ENCODE measurements at places on chromosomes 6 and 20. TPM values are rescaled to one million over a fixed set of nuclear protein-coding genes. Genes with fewer than 3 reads are reported as not detected.

The ADGRF4 gene
- 16.8 TPM for total RNA-seq

The TNF gene
- total RNA-seq, result 0.27 TPM

The HCK gene
- total RNA-seq, result 10.1 TPM

The VSTM2L gene
- 0.38 TPM for total RNA-seq

The PMEPA1 gene
- 0.95 TPM for total RNA-seq

The HLA-G gene
- not detected for total RNA-seq

The RNF217 gene
- 18.3 TPM for total RNA-seq

The DDO gene
- not detected for total RNA-seq

The SCAND1 gene
- 98.6 TPM for total RNA-seq

DNA sequence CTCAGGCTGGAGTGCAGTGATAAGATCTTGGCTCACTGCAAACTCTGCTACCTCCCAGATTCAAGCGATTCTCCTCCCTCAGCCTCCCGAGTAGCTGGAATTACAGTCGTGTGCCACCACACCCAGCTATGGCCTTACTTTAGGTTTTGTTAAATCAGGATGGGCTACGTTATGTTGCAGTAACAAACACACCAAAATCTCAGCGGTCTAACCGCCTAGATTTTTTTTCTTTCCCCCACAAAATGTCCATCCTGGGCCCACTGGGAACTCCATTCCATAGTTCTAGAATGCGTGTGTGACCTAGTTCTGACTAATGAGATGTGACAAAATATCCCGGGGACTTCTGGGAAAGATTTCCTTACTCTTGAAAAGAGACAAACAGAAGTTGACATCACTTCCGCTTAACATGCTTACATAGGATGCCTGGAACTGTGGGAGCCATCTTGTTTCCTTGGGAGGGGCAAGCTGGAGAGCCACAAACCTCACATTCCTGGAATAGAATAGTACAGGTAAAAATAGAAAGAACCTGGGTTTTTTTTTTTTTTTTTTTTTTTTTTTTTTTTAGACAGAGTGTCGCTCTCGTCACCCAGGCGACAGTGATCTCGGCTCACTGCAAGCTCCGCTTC, 42.3 kb upstream of the TRERF1 start:
- no peak for DNase-seq

DNA sequence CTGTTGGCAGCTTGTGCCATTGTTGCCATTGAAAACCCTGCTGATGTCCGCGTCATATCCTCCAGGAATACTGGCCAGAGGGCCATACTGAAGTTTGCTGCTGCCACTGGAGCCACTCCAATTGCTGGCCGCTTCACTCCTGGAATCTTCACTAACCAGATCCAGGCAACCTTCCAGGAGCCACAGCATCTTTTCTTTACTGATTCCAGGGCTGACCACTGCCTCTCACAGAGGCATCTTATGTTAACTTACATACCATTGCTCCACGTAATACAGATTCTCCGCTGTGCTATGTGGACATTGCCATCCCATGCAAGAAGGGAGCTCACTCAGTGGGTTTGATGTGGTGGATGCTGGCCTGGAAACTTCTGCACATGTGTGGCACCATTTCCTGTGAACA, 221.8 kb upstream of the FAM83B start:
- DNase-seq, result no peak

- no peak for DNase-seq
Observed at GRCh38 chr20:3364323-3365013, 43.0 kb downstream of the DNAAF9 start.

DNA sequence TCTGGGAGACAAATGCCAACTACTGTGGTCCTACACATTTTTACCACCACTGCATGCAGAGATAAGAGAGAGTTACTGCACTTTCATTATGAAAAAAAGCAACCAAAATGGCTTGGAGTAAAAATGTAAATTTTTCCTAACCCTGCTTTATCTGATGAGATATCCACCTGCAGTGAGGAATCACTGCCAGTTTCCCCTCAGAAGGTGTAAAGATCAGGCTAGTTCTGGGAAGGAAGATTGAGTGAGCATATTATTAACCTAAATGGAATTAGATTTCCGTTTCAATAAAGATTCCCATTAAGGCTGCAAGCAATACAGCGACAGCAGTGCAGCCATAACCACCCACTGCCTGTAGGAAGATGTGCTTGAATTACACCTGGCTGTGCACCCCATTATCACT, 84.9 kb downstream of the QRSL1 start:
- no peak for DNase-seq

- no peak for DNase-seq
Observed at GRCh38 chr6:158150701-158151100, 17.4 kb downstream of the SERAC1 start.

DNA sequence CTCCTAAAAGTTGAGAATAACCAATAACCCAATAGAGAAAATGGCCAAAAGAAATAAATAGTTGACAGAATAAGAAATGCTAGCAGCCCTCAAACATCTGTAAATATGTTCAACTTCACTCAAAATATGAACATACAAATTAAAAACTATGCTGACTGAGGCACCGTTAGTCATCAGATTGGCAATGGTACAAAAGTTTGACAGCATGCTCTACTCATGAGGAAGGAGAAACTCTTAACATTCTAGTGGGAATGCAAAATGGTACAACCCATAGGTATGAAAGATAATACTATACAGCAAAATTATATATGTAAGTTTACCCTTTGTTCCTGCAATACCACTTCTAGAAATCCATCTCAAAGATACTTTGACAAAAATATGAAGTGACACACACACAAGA, 1.6 kb upstream of the ZSCAN12 start:
- DNase-seq, result no peak

- DNase-seq, result no peak
Observed at GRCh38 chr6:159631886-159632285, 61.2 kb downstream of the SOD2 start.

- no peak for DNase-seq
Observed at GRCh38 chr20:13333793-13334192, 112.7 kb downstream of the ISM1 start.

GRCh38 chr6:162261598-162261997, 466.0 kb downstream of the PRKN start:
- no peak for DNase-seq

DNA sequence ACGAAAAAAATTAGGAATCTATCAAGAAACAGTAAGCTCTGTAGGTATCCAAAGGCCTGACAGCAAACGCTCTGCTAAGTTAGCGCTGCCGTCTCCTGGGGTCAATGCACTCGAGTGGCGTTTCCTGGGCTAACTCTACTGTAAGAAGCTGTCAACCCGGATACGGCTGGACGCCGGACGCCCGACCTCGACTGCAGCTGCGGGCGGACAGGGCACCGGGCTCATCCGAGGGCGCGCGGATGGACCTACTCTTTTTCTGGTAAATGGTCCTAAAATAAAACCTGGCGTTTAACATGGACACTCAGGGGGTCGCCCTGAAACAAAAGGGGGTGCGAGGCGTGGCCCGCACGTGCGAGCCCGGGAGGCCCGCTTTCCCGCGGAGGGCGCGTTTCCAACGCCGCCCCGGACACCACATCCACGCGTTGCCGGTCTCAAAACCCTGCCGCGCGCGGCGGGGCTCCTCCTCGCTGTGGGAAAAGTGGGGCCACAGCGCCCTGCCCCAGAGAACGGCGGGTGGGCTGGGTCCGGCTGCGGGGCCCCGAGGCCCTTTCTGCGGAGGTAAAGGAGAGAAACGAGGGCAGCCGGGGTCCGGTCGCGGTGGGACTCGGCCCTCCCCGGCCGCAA, 537 bp downstream of the TCP1 start:
- DNase-seq, result peak; percentile 11

DNA sequence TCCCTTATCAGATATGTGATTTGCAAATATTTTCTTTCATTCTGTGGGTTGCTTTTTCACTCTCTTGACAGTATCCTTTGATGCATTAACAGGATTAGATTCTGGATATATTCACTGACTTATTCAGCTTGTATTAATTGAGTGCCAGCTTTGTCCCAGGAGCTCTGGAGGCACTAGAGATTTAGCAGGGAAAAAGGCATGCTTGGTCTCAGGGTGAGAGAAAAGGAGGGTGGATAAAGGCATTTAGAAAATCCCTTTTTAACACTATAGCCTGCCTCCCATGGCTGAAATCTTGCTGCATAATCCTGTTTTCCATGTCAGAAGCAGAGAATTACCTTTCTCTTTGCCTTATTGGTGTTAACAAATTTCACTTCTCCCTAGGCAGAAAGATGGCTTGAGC, 28.5 kb upstream of the SIRT5 start:
- DNase-seq, result no peak

GRCh38 chr6:127475135-127475822, 16.1 kb upstream of the KIAA0408 start:
- no peak for DNase-seq

- DNase-seq, result no peak
Observed at GRCh38 chr6:34324738-34325444, 67.6 kb downstream of the NUDT3 start.

GRCh38 chr20:51125780-51126179, 102.9 kb upstream of the KCNG1 start:
- no peak for DNase-seq

DNA sequence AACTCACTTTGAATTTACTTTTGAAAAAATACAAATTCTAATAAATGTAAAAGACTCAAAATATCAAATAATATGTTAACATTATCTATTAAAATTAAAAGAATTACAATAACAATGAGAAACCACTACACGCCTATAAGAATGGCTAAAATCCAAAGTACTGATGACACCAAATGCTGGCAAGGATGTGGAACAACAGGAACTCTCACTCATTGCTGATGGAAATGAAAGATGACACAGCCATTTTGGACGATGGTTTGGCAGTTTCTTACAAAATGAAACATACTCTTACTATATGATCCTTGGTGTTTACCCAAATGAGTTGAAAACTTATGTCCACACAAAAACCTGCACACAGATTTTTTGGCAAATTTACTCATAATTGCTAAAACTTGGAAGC, 15.6 kb upstream of the STX11 start:
- DNase-seq, result no peak

- no peak for DNase-seq
Observed at GRCh38 chr20:37670351-37670791, 23.5 kb upstream of the CTNNBL1 start.

DNA sequence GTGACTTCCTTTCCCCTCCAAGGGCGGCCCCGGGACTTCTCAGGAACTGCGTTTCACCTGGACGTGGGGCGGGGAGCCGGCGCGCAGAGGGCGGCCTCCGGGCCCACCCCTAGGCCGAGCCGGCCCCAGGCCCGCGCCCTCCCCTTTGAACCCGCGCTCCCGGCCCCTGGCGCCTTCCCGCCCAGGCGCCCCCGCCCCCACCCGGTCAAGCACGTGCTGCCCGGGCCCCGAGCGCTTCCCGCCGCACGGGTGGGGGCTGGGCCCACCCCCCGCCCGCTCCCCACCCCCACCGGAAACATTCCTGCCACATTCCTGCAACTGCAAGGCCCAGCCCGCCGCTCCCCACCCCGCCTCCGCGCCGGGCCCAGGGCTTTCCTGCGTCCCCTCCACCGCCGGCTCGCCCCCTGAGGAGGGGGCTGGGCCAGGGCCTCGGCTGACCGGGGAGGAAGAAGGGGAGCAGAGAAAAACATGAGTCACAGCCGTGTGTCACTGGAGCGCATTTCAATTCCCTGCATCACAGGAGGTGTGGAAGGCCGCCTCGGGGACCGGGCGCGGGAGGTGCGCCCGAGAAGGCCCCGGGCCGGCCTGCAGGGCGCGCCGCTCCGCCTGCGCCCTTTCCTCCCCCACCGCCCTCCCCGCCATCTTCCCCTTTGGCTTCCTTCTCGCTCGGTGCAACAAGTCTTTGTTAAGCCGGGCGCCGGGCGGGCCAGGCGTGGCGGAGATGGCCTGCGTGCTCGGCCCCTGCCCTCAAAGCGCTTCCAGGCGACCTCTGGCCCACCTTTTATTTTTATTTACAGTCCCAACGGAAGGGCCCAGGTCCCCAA, 1.2 kb upstream of the HMGA1 start:
- no peak for DNase-seq

GRCh38 chr20:8362457-8362856, 230.4 kb downstream of the PLCB1 start:
- no peak for DNase-seq

DNA sequence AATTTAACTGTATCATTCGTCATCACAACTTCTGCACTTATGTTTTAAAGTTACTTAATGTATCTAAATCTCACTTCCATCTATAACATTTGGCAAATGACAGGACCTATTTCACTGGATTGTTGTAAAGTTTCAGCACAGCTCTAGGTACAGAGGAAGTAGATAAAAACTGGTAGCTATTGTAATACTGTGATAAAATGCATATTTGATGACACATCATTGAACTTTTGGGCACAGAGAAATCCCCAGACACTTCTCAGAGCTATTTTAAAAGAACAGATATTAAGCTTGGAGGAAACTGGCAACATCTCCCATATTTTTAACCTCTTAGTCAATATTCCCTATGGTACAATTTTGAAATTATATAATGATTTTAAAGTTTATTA, 138.7 kb downstream of the RFPL4B start:
- DNase-seq, result no peak

GRCh38 chr6:1502041-1502440, 107.7 kb upstream of the FOXC1 start:
- DNase-seq, result no peak

GRCh38 chr6:121506761-121507754, 71.6 kb downstream of the GJA1 start:
- DNase-seq, result no peak

GRCh38 chr6:43948527-43949485, 178.4 kb downstream of the MRPL14 start:
- no peak for DNase-seq

DNA sequence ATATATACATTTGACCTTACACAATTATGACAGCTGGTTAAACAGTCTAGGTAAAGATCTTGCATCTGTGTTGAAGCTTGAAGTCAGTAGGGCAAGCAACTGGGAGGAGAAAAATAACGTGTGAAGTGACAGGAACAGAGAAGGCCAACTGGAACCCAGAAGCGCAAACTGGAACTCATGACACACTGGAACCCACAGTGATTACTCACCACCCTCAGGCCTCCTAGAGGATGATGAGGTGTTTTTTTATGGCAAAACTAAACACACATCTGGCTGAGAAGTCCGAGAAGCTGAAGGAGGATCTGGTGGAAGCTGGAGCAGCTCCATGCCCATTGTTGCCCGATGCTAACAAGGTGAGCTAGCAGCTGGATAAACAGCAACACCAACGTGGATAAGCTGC, 108.1 kb downstream of the TMEM200A start:
- DNase-seq, result no peak

GRCh38 chr6:25192590-25193459, 86.3 kb upstream of the CARMIL1 start:
- no peak for DNase-seq

DNA sequence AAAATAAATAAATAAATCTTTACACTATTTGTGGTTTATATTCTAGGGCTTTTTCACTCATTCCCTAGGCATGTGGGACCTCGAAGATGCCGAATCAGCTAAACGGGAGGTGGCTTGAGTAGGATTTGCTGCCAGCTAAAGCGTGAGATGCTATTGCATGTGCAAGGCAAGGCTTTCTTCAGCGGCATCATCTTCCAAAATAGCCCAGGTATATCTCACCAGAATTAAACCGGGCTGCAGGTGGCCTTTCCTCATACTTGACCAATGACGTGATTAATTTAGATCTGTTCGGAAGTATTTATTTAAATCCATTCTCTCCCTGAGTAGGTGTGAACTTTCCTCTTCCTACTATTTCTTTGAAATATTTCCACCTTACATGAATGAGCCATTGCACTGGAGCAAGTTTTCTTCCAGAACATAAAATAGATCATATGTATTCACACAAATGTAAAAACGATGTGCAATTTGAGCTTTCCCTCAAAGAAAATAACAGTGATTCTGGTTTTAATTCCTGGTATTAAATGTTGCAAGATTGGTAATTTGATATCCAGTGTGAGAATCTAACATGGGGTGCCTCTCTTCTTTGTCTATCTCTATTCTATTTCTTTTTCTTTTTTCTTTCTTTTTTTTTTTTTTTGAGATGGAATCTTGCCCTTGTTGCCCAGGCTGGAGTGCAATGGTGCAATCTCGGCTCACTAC, 24.3 kb upstream of the ZNF217 start:
- DNase-seq, result no peak

All from esophagus squamous epithelium (tissue), 5 donors.